ENCODE measurements at places on chromosomes 4 and X.

DNA sequence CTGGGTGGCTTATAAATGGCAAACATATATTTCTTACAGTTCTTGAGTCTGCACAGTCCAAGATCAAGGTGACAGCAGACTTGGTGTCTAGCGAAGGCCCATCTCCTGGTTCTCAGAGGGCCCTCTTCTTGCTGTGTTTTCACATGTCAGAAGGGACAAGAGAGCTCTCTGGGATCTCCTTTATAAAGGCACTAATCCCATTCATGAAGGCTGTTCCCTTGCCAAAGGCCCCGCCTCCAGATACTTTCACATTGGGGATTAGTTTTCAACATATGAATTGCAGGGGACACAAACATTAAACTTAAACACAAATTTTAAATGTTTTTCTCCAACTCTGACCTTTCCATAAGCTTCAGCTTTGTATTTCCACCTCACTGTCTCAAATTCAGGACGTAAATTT, 1135.0 kb upstream of the TENM3 start:
- no peak for DNase-seq

- DNase-seq: no peak
Observed at GRCh38 chr4:155924637-155925036, 21.1 kb downstream of the TDO2 start.

DNA sequence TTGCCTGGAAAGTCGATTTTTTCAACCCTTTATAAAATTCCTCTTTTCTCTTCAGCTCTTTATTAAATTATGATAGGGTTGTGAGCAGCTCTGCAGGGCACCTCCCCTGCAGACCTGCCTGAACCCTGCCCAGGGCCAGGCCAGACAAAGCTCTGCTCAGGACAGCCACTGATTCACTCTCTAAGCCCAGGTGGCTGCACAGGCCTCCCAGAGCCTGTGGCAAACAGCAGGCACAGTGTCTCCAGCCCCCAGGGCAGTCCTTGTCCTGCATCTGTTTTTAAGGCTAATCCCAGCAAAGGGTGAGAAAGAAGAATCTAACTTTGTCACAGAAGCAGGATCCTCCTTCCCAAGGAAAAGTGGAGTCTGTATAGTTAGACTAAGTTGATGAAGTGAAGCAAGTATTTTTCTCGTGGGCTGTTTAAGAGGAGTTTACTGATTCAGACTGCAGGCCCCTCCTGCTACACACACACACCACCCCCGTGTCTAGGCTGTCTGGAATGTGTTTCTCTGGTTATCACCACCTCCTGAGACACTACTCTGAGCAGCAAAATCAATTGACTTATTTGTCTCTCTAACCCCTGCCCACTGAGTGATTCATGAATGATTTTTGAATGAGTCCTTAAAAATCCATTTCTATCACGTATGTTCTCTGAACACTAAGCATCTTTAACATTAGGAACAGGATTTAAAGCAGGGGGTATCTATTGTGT, 101.7 kb downstream of the CHIC2 start:
- DNase-seq: no peak

GRCh38 chrX:134365904-134366303, 94.1 kb upstream of the HPRT1 start:
- no peak for DNase-seq

DNA sequence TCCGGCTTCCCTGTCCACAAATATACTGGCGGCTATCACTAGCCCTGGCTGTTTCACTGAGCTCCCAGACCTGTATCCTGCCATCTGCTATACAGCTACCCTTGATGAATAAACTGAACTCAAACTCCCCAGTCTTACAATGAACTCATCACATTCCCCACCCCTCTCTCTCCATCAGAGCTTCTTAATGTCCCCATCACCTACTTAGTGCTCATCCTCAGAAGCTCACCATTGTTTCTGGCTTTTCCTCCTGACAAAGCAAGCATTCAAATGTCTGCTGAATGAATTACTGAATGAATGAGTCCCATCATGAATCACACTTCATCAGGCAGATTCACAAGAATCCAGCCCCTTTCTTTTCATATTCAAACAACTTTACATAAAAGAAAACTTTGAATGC, 5.7 kb upstream of the DGAT2L6 start:
- DNase-seq: no peak

- no peak for DNase-seq
Observed at GRCh38 chr4:108738003-108738706, 24.7 kb downstream of the ETNPPL start.

- DNase-seq: no peak
Observed at GRCh38 chrX:38109042-38109898, 102.9 kb downstream of the SYTL5 start.

DNA sequence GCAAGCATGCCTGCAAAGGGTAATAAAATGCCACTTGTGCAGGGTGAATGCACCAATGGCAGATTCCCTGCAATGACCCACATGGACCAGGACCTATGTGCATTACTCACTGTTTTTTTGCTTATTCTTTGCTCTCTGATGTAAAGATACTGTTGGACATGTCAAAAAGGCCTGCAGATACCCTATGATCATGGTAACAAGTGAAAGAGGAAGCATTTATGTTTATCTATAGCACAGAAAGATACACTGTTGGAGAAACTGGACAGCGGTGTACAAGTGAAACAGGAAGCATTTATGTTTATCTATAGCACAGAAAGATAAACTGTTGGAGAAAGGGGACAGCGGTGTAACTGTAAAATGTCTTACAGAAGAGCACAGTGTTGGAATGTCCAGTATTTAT, 127.5 kb downstream of the PAPSS1 start:
- DNase-seq: no peak

DNA sequence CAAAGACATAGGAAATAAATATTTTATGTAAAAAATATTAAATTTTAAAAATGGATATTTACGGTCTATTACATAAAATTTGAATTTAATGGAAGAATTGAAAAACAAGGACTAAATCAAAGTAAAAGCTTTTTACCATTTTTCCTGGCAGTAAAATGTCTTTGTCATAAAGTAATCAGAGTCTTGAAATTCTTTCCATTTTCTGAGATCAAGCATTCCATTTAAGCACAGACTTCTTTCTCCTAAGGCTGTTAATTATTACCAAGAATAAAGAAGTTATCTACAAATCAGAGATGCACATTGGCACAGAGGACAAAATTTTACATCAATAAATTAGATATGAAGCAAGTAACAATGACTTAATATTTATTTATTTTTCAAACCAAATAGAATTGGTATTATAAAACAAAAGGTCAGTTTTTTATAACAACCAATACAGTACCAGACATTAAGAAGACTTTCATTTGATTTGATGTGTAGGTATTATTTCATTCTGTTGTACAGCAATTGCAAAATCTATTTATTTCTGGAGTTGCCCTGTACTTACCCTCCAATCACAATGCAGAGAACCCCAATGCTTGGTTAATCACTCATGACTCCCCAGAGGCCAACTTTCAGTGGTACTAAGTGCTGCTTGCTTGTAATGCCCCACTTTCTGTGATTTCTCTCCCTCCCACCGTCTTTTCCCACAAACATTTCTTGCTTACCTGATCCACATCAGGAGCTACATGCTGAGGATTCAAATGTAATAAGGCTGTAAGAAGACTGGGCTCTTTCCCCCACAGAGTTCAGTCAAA, 254.6 kb downstream of the GASK1B start:
- no peak for DNase-seq

DNA sequence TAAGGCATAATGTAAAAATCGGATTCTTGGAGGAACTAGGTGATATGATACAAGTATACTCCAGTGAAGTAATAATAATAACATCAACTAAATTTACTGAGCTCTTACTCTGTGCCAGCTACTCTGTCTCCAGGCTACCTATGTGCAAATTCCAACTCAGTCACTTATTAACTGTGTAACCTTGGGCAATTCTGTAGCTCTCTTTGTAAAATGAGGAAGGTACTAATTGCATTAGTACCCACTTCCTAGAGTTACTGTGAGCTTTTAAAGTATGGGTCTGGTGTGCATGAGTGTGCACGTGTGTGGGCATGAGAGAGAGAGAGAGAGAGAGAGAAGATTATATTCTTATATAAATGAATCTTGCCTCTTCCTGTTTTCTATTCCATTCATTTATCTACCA, 169.9 kb downstream of the KCNIP4 start:
- no peak for DNase-seq

GRCh38 chr4:70651864-70652506, 14.3 kb downstream of the JCHAIN start:
- DNase-seq: no peak

DNA sequence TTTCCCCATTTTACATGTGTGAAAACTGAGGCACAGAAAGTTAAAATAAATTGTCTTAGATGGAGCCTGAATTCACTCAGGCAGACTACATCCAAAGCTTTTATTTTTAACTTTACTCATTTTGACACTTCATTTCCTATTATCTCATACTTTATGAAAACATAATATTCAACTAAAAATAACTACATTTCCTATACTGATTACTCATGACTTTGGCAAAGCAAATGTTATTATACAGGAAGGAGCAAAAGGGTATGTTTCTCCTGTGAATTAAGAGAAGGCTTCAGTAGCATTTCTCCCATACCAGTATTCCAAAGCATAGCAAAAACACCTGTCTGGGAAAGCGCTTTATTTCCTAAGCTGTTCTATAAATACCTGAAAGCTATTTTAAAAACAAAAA, 178.6 kb downstream of the ADAMTS3 start:
- no peak for DNase-seq

GRCh38 chrX:39338583-39338982, 537.3 kb downstream of the MID1IP1 start:
- no peak for DNase-seq

GRCh38 chrX:107646735-107647134, 18.4 kb downstream of the PRPS1 start:
- DNase-seq: no peak

GRCh38 chrX:111123606-111124179, 27.7 kb downstream of the PAK3 start:
- no peak for DNase-seq

GRCh38 chr4:81666491-81666890, 194.8 kb upstream of the RASGEF1B start:
- DNase-seq: no peak

DNA sequence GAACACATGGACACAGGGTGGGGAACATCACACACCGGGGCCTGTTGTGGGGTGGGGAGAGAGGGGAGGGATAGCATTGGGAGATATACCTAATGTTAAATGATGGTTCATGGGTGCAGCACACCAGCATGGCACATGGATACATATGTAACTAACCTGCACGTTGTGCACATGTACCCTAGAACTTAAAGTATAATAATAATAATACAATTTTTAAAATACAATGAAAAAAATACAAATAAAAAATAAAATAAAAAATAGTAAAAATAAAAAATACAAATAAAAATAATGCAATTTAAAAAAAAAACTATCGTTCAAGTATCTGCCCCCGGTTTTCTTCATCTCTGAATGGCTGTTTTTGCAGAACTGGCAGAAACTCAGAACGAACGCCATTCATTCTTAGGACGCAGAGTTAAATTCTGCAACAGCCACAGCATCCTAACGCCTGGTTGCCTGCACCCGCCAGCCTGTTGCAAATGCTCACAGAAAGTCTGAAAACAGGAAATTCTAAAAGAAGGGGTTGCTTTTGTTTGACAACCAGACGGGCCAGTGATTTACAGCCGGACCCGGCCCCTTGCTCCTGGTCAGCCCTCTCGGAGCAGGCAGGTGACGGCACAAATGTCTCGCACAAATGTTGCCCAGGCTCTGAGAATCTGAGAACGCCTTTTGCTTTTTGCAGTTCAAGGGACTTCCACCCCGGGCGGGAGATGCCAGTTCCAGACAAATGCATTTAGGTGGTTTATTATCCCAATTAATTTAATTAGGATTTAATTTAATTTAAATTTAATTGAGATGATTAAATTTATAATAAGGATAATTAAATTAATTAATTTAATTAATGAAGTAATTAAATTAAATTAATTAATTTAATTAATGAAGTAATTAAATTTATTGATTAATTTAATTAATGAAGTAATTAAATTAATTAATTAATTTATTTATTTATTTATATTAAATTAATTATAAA, 47.8 kb downstream of the CRLF2 start:
- no peak for DNase-seq

GRCh38 chrX:28701222-28701621, 114.0 kb downstream of the IL1RAPL1 start:
- no peak for DNase-seq

GRCh38 chr4:8323947-8324555, 54.5 kb downstream of the HTRA3 start:
- no peak for DNase-seq

DNA sequence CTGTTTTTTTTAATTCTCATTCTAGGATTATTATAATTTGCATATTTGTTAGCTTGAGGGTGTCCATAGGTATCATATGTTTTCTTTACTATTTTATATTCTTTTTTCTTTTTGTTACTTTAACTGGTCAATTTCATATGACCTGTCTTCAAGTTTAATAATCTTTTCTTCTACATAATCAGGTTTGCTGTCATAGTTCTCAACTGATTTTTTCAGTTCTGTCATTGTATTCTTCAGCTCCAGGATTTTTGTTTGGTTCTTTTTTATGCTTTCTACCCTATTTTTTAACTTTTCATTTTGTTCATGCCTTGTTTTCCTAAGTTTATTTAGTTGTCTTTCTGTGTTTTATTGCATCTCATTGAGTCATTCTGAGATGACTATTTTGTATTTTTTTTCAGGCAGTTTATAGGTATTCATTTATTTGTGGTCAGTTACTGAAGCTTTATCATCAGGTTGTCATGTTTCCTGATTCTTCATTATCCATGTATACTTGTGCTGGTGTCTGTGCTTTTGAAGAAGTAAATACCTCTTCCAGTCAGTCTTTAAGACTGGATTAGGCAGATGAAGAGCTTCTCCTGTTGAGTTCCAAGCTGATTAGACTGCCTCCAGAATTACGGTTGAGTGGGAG, 220.3 kb upstream of the VEGFC start:
- no peak for DNase-seq

DNA sequence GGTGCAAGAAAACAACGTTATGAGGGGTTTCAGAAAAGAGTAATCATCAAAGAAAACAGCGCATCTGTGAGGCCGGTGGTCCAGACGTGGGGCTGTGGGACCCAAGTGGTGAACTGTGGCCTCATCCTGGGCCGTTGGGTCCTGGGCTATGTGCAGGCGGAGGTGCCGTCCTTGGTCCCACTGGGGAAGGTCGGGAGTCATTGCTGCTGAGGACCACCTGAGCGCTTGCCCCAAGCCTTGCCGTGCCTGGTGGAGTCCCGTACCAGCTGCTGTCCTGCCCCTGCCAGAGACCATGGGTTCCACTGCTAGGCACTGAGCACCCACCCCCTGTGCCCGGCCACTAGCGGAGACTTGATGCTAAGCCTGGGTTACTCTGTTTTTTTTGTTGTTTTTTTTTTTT, 25.5 kb upstream of the UVSSA start:
- DNase-seq: no peak
